ENCODE measurements at places on chromosomes 6 and 20. TPM values are rescaled to one million over a fixed set of nuclear protein-coding genes. Genes with fewer than 3 reads are reported as not detected.

Gene AGER
- total RNA-seq = 1.8 TPM

Gene RHAG
- not detected for total RNA-seq

Gene OXT
- not detected for total RNA-seq

Gene ID4
- 0.23 TPM for total RNA-seq

Gene LY6G5B
- 2.3 TPM for total RNA-seq

Gene CDSN
- 1.7 TPM for total RNA-seq

Gene SEMG1
- not detected for total RNA-seq

Gene MTFR2
- total RNA-seq = 8.6 TPM

Gene PIGU
- total RNA-seq = 17.1 TPM

Gene WFDC10B
- total RNA-seq = not detected

Gene ANKRD66
- total RNA-seq = not detected

Gene BCAS1
- total RNA-seq = not detected

Gene SCP2D1
- total RNA-seq = not detected

Gene CPNE5
- total RNA-seq = 0.08 TPM

Gene GATA5
- not detected for total RNA-seq

Gene LYRM2
- total RNA-seq = 19.1 TPM

Gene SEL1L2
- not detected for total RNA-seq

All from hair follicular keratinocyte (primary cell).